ENCODE measurements at places on chromosomes 2 and 18. TPM values are rescaled to one million over a fixed set of nuclear protein-coding genes. Genes with fewer than 3 reads are reported as not detected.
A peak's percentile ranks its signal among the peaks of the same experiment; 100 is the strongest.

- no peak for DNase-seq
These were observed 21.9 kb upstream of the SEMA4C start for GRCh38 chr2:96891591-96892333.

DNA sequence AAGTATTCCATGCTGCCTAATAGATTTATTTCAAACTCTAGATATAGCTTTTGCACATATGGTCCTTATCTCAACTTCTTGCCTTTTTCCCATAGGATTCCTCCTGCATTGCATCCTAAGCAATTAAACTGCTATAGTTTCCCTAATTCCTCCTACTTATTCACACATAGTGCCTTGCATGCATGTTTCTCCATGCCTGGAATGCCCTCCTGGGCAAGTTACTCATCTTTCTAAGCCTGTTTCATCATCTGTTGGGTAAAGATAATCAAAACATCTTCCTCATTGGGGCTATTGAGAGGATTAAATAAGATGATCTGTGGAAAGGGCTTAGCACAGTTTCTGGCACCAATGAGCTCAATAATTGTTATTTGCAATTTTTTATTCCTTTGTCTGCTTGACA lies 726.5 kb downstream of the SLC4A3 start:
- no peak for DNase-seq

DNA sequence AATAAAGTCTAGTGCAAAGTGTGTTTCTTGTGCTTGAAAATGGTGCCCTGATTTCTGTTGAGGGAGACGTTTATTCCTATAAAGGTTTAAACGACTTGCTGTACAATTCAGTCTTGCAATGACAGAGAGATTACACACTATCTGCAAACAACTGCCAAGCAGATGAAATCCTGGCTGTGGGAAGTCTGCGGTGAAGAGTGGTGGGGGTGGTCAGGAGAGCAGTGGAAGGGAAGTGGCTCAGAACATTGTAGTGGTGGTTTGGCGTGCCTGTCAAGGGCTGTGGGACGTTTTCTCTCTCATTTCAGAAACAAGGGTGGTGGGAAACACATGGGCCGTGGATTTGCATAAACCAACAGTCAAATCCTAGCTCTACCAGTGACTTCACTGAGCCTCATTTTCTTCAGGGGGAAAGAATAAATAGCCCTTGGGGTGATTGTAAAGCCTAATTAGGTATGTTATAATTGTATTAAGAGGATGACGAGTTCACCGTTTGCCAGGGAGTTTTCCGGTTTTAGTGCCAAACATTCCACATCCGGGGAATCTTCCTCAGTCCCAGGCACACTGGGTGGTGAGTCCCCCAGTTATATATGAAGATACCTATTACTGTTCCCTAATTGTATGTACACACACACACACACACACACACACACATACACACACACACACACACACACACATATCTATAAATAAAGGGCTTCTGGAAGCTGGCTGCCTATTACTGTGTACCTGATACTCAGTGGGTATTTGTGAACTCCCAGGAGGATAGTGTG lies 115.0 kb downstream of the SPTBN1 start:
- DNase-seq: peak; percentile 56

- DNase-seq: no peak
These were observed at the start of gene ICOS for GRCh38 chr2:203936535-203936934. TSS of gene ICOS (plus strand) at chr2:203936763. CDS start at chr2:203936815, 52 bp downstream.

DNA sequence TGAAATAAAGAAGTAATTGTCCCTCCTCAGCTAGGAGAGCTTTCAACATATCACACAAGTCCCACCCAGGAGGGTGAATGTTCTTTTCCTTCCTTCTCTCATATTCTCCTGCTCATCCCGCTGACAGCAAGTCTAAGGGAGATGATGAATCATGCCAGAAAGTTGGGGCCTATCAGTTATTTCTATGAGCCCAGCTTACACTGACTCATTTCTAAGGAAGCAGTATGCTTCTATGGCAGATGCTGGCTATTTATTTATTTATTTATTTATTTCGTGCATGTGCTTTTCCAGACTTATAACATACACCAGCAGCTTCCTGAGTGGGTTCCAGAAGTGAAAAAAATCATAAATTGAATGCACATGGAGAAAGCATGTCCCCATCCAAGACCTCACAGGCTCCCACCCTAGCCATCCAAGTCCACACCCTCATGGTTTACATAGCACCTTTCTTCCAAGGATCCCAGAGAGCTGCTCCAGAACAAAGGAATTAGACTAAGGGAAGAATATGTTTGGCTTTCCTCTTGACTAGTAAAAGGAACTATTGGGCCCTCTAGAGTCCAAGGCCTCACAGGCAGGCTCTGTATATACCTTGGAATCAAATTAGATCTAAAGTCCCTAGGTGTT lies 1074.2 kb upstream of the ZEB2 start:
- no peak for DNase-seq

The IL1F10 gene
- not detected for total RNA-seq

The TMEM17 gene
- total RNA-seq: 1.7 TPM

DNA sequence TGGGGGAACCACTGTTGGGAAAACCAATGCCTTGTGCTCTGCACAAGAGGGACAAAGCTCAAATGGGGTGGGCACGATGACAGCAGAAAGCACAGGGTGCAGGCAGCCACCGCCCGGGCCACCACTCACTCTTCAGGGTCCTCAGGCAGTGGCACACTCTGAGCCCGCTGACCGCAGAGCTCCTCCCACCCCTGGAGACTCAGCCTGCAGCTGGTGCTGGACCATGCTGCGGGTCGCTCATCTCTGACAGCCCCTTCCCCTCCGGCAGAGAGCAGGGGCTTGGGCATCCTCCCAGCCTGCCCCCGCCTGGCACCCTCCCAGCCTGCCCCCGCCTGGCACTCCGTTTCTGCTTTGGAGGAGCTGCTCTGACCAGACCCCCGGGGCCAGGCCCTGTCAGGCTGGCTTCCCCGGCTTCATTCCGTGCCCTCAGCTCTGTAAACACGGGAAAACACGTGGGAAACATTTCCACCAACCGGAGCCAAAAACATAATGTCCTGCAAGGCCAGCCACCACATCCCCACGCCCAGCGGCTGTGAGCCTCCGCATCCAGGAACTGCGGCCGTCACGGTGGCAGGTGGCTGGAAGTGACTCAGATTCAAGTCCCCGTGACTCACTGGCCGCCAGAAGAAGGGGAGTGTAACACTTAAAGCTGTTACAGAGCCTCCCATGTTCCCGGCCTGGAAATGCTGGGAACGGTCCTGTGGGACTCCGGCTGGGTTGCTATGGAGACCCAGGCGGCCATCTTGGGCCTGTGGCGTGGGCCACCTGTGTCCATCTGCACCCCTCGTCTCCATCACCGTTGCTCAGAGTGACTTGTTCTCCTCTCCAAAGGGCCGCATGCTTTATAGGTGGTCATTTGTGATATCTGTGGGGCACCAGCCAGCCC lies 6.8 kb upstream of the SNED1 start:
- peak; percentile 90 for DNase-seq

DNA sequence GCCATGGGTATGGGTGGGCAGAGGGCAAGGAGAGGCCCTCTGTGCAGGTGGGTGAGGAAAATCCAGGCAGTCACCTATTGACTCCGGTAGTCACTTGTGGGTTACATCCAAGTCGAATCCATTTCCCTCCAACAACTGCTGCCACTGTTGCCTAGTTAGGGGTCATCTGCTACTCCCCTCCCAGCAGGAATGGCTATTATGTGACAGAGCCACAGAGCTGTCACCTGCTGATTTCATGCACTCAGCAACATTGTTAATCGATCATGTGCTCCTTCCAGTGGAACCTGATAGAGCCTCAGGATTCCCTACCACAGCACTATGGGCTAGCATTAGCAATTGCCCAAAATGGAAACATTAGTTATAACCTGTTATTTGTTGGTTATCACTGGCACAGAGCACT lies 31.4 kb downstream of the POLR1A start:
- no peak for DNase-seq

DNA sequence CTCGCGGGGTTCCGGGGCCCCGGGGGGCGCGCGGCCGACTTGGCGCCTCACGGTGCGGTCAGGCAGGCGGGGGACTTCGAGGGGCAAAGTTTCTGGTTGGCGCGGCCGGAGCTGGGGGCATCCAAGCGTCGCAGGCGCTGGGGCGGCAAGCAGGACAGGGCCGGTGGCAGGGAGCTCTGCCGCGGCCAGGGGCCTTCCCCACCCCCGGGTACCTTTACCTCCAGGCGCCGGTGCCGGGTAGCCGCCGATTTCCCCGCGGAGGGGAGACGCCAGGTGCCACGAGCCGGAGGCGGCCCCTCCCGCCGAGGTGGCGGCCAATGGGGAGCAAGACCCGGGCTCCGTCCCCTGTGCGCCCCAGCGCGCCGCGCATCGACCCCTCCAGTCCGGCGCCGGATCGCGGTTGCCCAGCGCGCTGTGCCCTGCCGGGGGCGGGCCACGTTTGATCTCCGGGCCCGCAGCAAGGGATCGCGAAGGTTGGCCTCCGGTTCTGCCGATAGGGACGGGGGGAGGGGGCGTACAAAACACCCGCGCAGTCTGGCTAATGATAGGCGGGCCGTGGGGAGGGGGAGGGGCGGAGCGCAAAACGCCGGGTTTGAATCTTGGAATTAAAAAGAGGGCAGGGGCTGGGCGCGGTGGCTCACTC lies at the start of gene ST8SIA5:
TSS of gene ST8SIA5 (minus strand) at position 495 of the 643 bp plus-strand sequence. CDS start 545 bp downstream, outside the sequence.
- DNase-seq: no peak

- peak; percentile 72 for DNase-seq
These were observed 34.1 kb upstream of the GNAL start for GRCh38 chr18:11654736-11655605.

- DNase-seq: no peak
These were observed 75.8 kb downstream of the KIDINS220 start for GRCh38 chr2:8761529-8762164.

The SDC1 gene
- 0.11 TPM for total RNA-seq

DNA sequence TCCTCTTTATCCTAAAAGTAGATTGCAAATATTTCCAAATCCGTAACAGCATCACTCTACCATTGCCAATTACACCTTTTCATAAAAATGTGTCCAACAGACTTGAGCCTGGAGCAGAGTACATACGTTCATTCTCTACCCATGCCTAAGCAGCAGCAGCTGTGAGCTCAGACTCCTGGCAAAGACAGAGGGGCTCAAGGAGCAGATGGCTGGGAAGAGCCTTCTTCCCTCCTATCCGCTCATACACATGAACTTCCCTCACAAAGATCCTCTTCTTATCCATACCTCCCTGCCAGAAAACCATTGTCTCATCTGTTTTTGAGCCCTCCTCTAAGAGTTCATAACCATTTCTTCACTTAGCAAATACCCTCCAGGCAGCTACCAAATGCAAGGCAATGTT lies 164.3 kb upstream of the ARL4C start:
- no peak for DNase-seq

- DNase-seq: no peak
These were observed 8.2 kb upstream of the ALPG start for GRCh38 chr2:232398293-232399034.

DNA sequence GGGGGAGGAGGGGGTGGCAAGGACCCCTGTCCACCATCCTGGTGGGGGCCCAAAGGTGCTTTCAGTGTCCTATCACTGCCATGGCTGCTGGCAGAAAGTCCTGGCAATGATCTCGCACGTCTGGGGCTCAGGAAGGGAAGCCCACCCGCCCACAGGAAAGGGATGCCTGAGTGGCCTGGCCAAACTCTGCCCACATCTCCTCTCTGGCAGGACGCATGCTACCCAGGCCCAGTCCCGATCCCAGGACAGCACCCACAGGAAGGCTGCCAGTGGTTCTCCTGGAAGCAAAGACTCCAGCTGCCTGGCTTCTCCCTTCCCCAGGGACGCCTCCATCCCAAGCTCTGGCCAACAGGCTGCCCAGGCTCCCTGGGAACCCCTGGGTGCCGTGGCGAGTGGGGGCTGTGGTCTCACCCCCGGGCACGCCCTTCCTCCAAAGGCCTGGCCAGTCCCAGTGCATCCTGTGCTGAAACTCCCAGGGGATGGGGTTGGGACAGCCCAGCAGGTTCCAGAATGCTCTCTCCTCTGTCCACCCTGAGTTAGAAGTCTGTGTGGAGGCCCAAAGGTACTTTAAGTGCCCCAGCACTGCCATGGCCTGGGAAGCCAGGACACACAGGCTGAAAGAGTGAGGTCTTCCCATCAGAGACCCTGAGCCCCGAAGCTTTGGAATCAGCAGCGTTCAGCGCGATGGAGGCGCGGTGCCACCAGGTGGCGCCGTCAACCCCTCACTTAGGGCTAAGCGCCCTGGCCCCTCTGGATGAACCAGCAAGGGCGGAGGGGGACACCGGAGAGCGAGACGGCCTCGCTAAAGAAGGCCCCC lies 29.8 kb upstream of the TAF1B start:
- DNase-seq: peak; percentile 81

- no peak for DNase-seq
These were observed 351.8 kb upstream of the TMEFF2 start for GRCh38 chr2:192546565-192546964.

Data from Right ventricle myocardium superior (tissue), 1 donor.